Right lung (tissue), 10 donors: ENCODE measurements at places on chromosomes 16 and 17.

GRCh38 chr16:49632086-49632794 lies 223.7 kb downstream of the ZNF423 start:
- no peak for DNase-seq

- no peak for DNase-seq
Measured at GRCh38 chr17:50767446-50767845, at the start of gene ANKRD40CL. Gene ANKRD40CL (minus strand): TSS chr17:50767518. CDS start chr17:50766913, 605 bp downstream.

DNA sequence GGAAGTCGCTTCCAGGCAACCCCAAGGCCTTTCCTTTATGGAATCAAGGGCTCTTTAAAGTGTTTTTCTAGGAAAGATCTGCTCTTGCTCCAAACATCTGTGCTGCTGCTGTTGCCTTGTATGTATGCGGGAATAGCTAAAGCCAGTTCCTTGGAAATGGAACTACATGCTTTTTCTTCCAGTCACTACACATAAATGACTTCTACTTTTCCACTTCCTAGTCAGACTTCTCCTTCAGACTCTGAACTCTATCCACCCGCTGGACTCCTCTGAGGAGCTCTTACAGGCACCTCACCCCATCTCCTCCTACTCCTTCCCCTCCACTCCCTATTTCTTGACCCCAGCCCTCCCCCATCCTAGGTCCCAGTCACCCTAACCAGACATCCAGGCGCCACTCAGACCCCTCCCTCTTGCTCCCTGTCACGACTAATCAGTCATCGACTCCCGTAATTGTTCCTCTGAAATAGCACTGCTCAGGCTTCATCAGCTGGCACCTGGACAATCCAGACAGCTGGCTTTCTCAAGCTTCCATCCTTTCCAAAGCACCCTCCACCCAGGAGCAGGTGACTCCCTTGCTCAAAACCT lies 15.0 kb upstream of the PEMT start:
- DNase-seq, result no peak

DNA sequence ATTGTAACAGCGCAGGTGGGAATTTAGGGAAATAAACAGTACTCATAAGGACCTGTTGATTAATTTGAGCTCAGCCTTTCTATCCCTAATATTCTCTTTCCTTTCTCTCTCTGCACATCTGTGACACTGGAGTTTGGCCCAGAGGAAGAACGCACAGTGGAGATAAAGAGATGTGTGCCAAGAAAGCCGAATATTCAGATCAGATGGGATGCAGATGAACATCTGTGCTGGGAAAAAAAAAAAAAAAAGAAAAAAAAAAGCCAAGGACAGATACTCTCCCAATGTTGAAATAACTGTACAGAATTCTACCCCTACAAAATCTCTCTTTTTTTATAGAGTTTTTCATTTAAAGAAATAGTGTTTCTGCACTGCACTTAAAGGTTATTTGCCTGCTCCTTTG lies 485.4 kb downstream of the KCNJ2 start:
- DNase-seq, result no peak

DNA sequence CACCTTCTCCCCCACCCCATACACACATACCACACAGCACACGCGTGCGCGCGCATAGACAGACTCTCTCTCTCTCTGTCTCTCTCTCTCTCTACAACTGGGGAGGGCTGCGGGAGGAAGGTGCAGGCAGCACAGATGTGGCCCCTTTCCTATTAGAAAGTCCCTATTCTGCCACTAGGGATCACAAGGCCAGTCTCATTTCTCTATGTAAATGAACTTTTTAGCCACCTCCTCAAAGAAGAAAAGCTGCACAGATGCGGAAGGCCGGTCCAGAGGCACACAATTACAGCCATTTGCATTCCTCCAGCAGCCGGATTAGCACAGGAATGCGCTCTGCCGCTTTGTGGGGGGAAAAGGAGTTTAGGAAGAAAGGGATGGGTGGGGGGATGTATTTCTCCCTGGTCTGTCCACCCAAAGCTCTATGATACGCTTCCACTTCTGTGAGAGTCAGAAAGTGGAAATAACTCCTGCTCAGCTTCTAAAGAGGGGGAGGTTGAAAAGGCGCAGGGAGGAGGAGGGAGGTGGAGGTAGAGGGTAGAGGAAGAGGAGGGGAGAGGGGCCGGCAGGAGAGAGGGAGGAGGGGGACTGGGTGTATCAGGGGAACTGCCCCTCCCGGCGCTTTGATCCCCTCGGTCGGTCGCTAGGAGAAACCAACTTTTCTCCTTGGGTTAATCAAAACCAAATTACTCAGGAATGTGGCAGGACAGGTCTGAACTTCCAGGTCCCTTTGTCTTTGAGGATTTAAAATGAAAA lies 11.7 kb downstream of the ZFHX3 start:
- no peak for DNase-seq

DNA sequence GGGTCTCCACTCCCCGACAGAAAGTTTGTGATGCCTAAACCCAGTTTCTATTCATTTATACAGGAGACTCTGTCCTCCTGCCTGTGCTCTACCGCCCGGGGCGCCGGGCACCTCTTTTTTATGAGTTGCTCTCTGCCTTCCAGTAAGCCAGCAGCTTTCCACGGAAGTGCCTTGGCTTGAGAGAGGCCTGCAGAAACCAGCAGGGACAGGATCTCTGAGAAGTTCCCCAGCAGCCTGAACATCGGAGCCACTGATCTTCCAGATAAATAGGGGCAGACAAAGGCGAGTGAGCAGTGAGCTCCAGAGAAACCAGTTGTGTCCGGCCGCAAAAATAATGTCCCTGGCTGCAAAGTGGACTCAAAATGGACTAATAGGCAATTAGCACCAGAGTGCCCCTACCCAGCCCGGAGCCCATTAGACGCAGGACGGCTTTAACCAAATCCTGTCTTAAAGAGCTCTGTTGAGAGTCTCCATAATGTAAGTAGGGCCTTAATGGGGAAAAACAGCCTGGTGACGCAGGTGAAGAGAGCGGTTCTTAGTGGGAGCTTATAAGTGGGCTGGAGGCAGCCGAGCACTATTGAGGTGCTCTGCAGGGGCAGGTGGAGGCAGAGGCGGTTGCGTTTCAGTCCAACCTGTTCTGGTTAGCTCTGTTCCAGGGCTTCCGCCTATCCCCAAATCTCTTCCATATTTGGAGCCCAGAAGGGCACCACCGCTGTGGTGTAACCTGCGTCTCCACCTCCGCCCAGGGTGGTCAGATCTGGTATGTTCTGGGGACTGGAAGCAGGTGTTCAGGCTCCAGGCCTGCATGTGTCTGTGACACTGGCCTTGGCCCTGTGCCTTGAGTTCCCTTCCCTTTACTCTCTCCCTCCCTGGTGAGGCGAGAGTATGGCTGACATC lies 74.1 kb downstream of the NT5M start:
- DNase-seq, result no peak
